Vagina (tissue), 2 donors: ENCODE measurements at places on chromosomes 16 and 17.
A peak's percentile ranks its signal among the peaks of the same experiment; 100 is the strongest.

- no peak for DNase-seq
Observed at GRCh38 chr16:10584981-10585438, 4.6 kb upstream of the EMP2 start.

- peak; percentile 82 for DNase-seq
Observed at GRCh38 chr16:1895949-1896675, 22.1 kb downstream of the HS3ST6 start.

GRCh38 chr16:23254338-23254737, 47.8 kb upstream of the SCNN1B start:
- DNase-seq = no peak

DNA sequence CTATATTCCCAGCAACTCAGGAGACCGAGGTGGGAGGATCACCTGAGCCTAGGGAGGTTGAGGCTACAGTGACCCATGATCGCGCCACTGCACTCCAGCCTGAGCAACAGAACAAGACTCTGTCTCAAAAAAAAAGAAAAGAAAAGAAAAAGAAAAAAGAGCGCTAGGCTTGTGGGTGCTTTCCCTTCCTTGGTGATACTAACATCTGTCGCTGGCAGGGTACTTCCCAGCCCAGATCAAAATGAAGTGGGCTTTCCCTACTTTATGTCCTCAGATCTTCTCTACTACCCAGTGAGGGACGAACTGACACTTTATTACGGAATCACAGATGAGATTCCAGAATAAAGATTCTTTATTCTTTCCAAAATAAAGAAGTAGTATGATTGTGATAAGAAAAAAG, 103.8 kb upstream of the NOL11 start:
- no peak for DNase-seq

GRCh38 chr17:76631821-76632565, 11.6 kb downstream of the ST6GALNAC1 start:
- no peak for DNase-seq

GRCh38 chr16:502179-502943, 25.2 kb upstream of the CAPN15 start:
- no peak for DNase-seq

GRCh38 chr17:47895347-47895855, 635 bp upstream of the SP2 start:
- DNase-seq = no peak

- DNase-seq = no peak
Observed at GRCh38 chr17:45107293-45108010, 24.9 kb downstream of the PLCD3 start.

GRCh38 chr16:48086422-48086821, 69.4 kb downstream of the ABCC12 start:
- no peak for DNase-seq

DNA sequence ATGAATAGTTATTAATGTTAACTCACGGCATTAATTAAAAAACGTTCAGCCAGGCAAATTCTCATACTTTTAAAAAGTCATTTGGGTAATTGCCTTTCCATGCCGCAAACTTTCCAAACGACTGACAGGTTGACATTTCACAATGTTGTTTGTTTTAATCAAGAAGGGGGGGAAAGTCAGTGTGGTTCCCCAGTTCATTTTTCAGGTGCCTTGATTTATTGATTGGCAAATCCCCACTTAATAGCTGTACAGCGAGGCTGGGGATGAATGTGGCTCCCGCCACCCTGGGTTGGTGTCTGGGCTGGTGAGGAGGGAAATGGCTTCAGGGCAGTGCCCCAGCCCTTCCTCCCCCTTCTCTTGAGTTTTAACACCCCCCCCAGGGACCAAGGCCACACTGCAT, 318.0 kb downstream of the SOX9 start:
- DNase-seq = no peak

GRCh38 chr16:21565507-21565860, 33.9 kb upstream of the METTL9 start:
- DNase-seq = no peak

GRCh38 chr17:77329741-77330531, 189.2 kb downstream of the SEC14L1 start:
- no peak for DNase-seq

- no peak for DNase-seq
Observed at GRCh38 chr17:18377437-18378204, at the start of gene EVPLL. Gene EVPLL (plus strand): TSS chr17:18377778. CDS start chr17:18380938, 3,160 bp downstream.

DNA sequence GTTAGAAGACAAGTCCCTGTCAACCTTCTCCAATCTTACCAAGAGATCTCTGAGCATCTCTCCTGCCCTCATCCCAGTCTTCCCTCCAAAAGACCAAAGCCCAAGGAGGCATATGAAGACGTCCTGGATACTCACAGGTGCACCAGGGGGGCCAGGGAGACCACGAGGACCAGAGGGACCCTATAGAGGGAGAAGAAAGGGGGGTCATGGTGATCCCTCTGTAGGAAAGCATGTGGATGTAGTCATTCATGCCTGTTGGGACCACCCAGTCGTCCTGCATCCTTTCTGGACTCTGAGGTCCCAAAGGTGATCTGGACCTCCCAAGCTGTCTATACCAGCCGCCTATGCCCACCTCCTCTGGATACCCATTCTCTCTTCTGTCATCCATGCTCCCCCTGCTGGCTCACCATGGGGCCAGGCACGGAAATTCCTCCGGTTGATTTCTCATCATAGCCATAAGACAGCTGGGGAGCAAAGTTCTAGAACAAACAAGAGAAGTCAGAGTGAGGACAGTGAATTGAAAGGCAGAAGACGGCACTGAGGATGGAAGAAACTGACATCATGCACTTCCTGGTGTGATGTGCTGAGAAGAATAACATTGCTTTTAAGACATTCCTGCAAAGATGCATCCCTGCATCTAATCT, 3.3 kb downstream of the COL1A1 start:
- DNase-seq = no peak

GRCh38 chr17:79232957-79233356, 158.3 kb downstream of the ENGASE start:
- no peak for DNase-seq
